ENCODE measurements at places on chromosomes 13 and 19. TPM values are rescaled to one million over a fixed set of nuclear protein-coding genes. Genes with fewer than 3 reads are reported as not detected.
A peak's percentile ranks its signal among the peaks of the same experiment; 100 is the strongest.

- no peak for DNase-seq
Observed at GRCh38 chr13:87172166-87172835, 498.9 kb upstream of the SLITRK5 start.

DNA sequence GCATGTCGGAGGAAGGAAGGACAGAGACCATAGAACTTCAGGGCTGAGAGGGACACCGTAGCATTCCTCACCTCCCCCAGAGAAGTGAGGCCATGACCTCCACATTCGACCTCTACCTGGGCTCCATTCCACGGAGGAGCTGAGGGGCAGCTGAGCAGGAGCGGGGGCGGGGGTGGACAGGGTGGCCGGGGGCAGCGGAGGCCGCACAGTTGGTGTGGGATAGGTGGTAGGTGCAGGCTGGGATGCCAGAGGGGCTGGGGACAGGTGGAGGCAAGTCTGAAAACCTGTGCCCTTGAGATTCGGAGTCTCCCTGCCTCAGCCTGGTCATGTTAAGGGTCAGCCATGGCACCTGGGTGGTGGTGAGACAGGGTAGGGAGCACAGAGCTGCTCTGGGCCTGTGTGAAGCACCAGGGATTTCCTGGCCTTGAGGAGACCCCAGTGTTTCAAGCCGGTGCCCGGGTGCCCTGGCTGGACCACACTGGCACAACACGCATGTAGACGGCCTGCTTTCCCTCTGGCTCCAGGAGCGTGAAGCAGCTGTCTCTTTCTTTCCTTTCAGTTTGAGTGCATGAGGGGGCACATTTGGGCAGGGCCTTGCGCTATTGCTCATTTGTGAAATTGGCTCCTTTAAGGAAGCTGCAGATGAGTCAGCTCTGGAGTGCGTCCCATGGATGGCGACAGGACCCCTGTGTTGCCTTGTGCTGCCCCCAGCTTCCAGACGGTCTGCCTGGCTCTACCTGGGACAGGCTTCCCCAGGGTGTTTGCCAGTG lies 51.8 kb downstream of the TSSK6 start:
- DNase-seq, result no peak

DNA sequence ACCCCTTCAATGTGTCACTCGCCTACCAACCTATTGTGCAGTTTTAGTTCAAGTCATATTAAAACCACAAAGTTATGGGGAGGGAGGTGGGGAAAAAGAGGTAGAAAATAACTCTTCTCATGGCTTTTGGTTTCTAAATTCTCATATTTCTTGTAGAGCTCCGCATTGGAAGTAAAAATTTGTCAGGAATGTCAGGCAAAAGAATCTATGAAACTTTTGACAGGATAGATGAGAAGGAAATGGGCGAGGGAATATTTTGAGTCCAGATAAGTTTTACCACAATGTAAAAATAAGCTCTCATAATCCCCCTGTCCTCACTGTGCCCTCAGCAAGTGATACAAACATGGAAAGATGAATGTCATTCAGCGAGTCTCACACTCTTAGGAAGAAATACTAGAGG lies 270.4 kb downstream of the DLEU7 start:
- DNase-seq, result no peak

DNA sequence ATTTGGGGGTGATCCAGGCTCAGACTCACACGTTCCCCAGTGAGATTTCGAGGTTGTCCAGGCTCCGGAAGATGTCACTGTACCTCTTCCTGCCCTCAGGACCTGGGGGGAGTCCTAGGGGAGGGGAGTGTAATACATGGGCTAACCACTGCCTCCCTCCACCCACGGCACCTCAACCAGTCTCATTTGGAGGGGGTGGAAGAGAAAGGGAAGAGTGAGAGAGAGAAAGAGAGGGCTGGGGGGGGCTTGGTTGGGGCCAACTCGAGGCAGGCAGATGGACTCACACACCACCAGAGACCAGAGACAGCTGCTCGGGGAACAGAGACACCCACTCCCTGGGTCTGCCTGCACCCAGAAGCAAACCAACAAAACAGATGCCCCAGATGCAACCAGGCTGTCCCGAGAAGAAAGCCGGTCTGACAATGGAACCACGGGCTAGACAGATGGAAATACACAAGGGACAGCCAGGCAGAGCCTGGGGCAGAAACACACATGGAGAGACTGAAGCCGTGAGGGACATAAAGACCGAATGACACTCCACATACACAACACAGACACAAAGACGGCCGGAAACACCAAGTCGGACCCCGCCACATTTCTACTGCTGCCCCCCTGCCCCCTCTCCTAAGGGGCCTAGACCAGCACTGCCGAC lies 825 bp downstream of the GMIP start:
- no peak for DNase-seq

DNA sequence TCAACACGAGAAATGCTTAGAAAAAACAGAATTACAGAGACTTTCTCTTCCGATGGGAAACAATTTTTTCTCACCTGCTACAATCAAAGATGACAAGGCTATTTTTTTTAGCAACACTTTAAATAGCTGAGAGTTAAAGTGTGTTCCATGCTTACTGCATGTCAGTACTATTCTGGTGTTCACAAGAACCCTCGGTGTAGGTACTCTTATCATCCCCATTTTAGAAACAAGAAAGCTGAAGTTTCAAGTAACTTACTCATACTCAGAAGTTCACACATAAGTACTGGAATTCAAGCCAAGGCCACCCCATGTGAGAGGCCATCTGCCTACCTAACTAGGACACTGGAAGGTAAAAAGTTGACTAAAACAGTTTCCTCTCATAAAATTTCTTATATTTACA lies 9.0 kb upstream of the TNFRSF19 start:
- DNase-seq, result no peak

GRCh38 chr19:679418-680286 lies 3.5 kb downstream of the FSTL3 start:
- peak; percentile 84 for DNase-seq

- DNase-seq, result no peak
Observed at GRCh38 chr13:46621792-46622629, 69.0 kb downstream of the LRCH1 start.

Gene LIM2
- not detected for total RNA-seq

Gene KBTBD7
- 12.7 TPM for total RNA-seq

Gene RNF113B
- not detected for total RNA-seq

Gene CPAMD8
- total RNA-seq, result 4.0 TPM

Gene VN1R2
- total RNA-seq, result not detected

Gene RXFP2
- not detected for total RNA-seq

Gene MBD3L3
- not detected for total RNA-seq
